ENCODE measurements at places on chromosomes 4 and X.

DNA sequence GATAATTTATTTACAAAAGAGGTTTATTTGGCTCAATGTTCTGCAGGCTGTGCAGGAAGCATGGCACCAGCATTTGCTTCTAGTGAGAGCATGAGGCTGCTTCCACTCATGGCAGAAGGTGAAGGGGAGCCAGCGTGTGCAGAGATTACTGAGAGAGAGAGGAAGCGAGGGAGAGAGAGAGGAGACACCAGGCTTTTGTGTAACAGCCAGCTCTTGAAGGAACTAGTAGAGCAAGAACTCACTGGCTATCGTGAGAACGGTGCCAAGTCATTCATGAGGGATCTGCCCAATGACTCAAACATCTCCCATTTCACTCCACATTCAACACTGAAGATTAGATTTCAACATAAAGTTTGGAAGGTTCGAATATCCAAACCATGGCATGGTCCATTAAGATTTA lies 12.7 kb downstream of the GUCY1A1 start:
- no peak for DNase-seq

DNA sequence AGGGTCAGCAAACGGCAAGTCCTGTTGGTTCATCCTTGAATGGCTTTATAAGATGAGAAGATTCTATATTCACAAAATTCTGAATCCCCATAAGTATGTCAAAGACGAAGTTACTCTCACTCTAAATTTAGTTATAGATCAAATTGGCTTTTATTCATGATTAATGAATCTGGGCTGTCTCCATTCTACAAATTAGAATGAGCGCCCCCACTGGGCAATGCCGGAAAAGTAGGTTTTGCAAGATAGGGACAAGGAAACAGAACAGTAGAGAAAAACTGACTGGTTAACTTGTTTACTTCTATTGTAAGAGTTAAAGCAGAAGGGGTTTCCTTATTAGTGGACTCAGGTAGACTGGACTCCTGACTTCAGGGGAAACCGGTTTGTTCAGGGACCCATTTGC lies 100.3 kb downstream of the F11 start:
- DNase-seq = no peak

DNA sequence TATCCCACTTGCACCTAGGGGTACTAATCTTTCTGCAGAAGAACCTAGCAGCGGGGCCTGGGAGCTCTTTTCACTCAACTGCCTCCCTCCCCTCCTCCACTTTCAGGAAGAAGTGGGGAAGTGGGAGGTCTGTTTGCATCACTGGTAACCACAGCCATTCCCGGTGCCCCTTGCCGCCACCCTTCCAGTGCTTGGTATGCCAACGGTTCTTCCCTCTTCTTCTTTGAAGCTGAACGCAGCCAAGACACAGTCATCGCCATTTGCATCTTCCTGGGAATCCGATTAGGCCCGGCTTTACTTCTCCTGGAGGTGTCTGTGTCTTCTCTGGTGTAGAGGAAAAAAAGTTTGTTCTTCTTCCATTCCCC lies 47.2 kb upstream of the RBPJ start:
- no peak for DNase-seq

DNA sequence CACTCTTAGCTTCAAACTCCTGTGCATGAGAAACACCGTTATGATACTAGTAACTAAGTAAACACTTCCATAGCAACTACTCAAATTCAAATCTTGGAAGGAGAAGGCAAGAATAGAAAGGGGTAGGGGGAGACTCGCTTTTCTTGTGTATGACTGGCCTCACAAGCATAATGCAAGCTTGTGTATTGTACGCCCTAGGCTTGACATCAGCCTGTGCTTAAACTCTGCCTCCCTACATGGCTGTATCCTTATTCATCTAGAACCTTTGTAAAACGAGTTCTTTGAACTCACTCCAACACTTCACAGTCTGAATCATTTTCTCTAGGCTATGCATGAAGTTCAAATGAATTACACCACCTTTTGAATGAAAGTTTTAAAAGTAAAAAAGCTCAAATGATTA lies 1071.2 kb upstream of the ADGRL3 start:
- DNase-seq = no peak

DNA sequence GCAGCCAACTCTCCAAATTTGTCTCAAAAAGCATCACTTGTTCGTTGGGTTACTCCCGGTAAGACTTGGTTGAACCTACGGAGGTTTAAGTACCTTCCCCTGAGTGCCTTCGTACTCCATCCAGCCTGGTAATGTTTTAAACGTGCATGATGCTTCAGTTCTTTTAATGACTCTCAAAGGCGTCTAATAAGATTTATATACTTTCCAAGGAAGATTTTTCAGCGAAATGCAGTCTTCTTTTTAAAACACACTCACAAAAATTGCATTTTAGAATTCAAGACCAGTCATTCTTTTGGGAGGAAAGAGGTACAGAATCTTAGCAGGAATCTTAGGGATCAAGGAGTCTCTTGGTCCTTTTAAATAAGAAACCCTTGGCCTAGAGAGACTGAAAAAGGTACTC lies 430 bp upstream of the TRPC3 start:
- DNase-seq = no peak

DNA sequence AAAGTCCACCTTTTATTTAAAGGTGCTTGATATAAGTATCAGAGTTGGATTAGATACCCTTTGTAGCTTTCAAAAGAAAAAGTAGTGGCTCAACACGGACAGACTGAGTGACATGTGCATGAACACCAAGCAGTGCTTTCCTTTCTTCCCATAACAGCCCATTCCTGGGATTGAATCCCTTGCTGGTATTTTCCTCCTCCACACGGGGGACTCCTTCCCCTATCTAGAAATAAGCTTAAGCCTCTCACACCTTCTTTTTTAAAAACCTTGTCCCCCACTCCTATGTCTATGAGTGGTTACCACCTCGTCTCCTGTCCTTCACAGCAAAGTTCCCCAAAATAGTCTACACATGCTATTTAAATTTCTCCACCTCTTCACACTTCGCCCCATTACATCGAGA lies 5.1 kb downstream of the AP1S2 start:
- no peak for DNase-seq

- no peak for DNase-seq
These were observed 163.5 kb upstream of the EMCN start for GRCh38 chr4:100681289-100681688.
